ENCODE measurements at places on chromosomes 16 and 17.

GRCh38 chr16:79685871-79686270 lies 85.3 kb upstream of the MAF start:
- no peak for DNase-seq

GRCh38 chr17:63490329-63490728 lies 13.5 kb downstream of the ACE start:
- no peak for DNase-seq

DNA sequence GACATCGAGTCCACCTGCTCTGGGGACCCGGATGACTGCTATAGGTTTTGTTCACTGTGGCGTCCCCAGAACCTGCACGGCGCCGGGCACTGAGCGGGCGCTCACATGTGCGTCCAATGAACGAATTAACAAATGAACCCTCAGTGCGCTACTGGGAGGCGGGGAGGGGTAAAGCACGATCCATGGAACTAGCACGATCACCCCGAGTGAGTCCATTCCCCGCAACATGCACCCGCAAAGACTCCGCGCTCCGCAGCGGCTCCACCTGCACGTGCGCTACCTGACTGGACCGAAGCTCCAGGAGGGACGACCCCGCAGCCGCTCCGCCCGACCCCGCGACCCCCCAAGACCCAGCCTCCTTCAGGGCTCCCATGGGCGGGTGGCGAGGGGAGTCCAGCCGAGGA lies 491 bp downstream of the TRAP1 start:
- DNase-seq: no peak

GRCh38 chr17:82517230-82517865 lies 2.2 kb upstream of the FOXK2 start:
- no peak for DNase-seq

- no peak for DNase-seq
Measured at GRCh38 chr17:27975146-27976011, 67.1 kb upstream of the NLK start.

DNA sequence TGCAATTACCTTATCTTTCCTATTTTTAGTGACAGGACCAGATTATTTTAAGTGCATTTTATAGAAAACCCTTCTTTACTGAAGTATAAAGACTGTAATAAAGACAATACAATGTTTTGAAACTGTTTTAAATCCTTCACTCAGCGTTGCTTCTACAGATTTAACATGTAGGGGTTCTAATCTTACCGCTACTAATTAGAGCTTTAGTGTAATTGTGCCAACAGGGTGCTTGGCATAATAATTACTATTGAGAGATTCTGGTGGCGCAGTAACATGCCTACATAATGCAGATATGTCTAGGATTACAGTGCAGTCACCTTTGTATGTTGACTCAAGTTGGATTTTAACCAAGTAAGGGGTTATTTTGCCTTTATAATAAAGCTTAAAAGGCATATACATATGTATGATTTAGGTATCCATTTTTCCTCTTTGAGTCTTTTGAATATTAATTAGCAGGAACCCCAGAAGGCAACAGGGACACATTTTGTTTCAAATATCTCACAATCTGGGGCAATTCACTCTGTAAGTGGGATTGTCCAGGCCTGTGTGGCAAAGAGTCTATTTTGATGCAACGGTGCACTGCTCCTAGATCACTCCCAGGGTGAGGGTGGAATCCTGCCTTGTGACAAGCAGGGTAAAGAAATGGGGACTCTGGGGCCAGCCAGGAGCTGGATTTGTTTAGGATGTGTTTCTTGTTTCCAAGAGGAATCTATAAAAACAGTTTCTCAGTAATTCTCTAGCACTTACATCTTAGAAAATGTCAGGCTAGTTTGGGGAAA lies 604.7 kb upstream of the SALL1 start:
- no peak for DNase-seq

GRCh38 chr16:87457061-87457611 lies 35.7 kb downstream of the ZCCHC14 start:
- DNase-seq: no peak

DNA sequence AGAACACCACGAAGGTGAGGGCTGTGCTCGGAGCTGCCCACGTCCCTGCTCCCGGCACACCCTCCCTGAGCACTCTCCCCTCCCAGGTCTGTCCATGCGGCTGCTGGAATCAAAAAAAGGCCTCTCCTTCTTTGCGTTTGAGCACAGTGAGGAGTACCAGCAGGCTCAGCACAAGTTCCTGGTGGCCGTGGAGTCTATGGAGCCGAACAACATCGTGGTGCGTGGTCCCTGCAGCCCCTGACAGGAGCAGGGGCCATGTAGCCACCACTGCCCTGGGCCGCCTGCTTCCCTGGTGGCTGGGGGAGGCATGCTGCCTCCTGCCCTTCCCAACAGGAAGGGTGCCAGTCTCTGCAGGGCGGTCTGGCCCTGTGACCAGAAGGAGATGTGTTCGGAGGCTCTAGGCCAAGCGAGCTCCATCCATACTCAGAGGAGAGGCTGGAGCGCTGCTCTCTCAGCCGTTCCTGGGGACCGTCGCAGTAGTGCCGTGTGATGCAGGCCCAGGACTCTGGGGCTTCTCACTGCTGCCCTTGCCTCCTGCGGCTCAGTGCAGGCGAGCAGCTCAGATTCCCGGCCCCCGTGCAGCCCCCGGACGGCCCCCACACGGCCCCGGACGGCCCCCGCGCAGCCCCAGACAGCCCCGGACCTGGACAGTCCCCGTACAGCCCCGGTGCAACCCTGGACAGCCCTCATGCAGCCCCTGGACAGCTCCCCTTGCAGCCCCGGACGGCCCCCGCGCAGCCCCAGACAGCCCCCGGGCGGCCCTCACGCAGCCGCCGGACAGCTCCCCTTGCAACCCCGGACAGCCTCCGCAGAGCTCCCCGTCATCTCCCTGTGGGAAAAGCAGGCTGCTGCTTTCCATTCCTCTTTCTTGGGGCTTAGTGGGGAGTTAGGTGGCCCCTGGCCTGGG lies 20.5 kb downstream of the TCF25 start:
- no peak for DNase-seq

DNA sequence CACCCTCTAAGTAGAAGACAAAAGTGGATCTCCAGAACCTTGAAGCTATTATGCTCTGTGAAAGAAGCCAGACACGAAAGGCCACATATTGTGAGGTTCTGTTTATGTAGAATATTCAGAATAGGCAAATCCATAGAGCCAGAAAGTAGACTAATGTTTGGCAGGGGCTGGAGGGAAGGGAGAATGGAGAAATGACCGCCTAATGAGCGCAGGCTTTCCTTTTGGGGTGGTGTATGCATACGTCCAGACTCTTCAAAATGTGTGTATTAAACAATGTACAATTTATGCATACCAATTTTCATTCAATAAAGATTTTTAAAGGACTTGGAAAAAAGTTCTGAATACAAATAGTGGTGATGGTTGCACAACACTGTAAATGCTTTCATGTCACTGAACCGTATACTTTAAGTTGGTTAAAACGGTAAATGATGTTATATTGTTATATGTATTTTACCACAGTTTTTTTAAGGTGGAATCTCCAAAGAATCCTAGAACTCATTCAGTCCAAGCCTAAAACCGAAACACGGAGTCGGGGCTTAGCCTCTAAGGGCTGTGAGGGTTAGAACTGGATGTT lies 397.4 kb downstream of the SOX9 start:
- no peak for DNase-seq

DNA sequence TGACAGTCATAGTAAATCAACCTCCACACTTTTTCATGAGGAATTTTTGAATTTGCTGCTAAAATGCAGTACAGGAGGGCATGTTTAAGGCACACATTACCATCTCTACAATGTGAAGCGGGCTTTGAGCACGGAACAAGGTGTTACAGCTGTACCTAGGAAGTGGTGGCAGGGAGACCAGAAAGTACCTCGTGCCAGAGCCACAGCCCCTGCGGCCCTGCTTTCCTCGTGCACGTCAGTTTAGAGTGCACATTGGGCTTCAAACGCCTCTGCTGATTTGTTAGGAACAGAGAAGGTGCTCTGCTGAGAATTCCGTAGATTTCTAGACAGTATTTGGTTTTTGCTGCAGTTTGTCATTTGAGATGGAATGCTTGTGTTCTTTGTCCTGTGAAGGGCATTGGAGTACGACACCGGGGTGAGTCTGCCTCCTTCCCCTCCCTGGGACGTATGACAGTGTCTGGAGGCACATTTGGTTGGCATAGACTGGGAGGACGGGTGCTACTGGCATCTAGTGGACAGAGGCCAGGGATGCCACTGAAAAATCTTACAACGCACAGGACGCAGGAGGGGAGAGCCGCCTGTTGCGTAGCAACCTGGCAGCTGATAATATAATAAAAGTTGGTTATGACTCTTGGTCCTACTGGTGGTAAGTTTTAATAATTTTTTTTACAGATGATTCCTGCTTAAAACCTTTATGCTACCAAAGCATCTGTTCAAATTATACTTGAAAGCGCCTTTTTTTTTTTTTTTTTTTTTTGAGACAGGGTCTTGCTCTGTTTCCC lies 9.1 kb downstream of the FOXK2 start:
- DNase-seq: no peak

DNA sequence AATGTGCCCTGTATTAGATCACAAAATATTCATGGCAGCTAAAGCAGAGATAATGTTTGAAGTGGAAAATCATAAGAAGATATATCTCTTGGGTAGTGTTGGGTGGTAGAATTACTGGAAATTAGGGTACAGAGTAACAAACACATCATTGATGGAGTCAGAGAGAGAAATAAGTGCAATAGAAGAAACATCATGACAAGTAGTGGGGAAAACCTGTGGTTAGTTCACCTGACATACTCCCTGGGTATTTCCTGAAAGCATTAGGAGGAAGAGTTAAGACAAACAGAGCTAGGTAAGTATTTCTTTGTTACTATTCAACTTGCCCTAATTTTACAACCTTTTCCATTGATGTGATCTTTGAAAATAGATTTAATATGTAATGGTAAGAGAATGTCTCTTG lies 691.9 kb upstream of the SOX9 start:
- no peak for DNase-seq

- no peak for DNase-seq
Measured at GRCh38 chr16:88130681-88131080, 179.4 kb downstream of the BANP start.

DNA sequence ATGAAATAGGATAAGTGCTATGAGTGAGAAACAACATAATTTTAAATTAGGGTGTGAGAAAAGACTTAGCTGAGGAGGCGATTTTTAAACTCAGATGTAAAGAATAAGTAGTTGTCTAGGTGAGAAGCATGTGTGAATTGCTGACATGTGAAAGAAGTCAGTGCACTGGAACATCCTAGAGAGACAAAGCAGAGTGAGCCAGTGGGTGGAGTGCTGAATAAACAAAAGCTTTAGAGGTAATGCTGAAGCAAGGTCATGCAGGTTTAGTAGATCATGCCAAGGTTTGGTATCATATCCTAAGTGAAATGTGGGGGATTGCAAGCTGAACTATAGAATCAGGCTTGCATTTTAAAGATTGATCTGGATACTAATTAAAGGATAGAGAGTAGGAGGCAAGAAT lies 89.4 kb downstream of the KIF2B start:
- no peak for DNase-seq

DNA sequence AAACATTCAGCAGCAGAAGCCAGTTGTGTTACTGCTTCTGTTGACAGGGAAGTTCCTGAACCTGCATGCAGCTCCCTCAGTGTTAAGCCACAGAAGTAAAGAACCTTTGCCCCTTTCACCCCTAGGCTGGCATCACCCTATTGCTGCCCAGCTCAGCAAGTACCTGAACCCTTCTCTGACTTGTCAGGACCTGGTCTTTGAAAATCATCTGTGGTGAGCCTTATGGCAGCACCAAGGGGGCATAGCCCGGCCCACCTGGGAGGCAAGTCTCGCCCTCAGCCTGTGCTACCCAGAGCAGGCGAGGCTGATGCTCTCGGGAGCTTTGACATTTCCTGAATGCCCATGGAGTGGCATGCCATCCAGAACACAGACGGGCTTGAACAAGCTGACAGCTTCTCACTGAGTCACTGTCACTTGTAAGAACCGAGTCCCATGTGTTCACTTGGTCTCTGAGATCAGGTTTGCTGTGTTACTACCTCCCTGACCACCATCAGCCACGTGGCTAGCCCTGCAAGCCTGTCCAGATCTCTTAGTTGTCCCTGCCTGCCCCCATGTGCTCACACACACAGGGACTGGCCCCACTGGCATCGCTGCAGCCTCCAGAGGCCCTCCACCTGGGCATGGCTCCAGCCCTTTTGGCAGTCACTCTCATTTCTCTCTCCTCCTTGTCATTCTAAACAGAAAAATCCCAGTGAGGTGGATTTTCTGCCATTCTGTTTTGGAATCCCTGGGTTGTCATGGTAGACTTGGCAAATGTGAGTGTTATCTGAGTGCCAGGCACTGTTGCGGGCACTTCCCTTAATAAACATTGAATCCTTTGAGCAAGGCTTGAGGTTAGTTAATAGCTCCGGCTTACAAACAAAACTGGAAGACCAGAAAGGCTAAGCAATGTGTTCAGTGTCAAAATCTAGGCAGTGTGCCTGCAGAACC lies 2.9 kb upstream of the CARMIL2 start:
- no peak for DNase-seq

DNA sequence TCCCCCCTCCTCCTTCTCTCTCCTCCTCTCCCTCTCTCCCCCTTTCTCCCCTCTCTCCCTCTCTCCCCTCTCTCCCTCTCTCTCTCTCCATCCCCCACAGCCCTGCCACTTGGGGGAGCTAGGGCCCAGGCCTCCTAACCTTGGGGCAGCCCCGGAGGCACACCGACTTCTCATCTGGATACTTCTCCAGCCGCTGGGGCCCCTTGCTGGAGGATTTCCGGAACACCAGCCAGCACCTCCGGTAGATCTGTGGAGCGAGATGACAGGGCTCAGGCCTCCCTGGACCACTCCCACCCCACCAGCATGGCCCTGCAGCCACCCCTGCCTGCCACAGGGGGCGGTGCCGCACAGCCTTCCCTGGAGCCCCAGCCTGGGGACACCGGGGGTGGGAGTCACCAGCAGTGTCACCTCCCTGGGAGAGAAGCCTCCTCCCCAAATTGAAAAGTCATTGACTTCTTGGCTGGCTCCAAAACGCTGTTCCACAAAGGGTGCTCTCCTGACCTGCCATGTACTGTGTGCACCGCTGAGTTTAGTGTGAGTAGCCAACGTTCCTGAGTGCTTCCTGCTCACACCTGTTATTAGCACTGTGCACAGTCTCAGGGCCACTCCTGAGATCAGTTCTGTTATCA lies 10.5 kb downstream of the DOK4 start:
- peak; percentile 65 for DNase-seq

DNA sequence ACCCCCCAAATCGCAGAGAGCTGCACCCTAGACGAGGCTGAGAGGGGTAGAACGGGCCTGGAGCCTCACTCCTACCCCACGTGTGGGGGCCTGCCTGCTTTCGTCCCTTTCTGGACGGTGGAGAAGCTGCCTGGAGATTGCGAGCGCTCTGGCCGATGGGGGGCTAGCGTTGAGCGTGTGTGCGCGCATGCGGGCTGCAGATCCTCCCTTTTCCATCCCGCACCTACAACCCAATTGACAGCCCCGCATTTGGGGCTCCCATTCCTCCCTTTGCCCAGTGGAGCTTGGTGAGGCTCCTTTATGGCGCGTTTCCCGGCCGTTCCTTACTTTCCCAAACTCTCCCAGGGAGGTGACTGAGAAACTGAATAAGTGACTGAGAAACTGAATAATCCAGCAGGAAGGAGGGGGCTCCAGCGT lies 907 bp upstream of the ESRP2 start:
- DNase-seq: no peak
